Stimulated activated CD4-positive, alpha-beta T cell treated with anti-CD3 and anti-CD28 coated beads, Interleukin-4, amount 100 ng/mL, for 24 hours (primary cell): ENCODE measurements at places on chromosomes 7 and 10.

- no peak for DNase-seq
Measured at GRCh38 chr7:130388671-130389070, 8.4 kb downstream of the CPA1 start.

GRCh38 chr7:102988631-102989560 lies 76.1 kb downstream of the LRRC17 start:
- DNase-seq: no peak

- no peak for DNase-seq
Measured at GRCh38 chr7:101129603-101130117, 2.8 kb downstream of the SERPINE1 start.

- DNase-seq: no peak
Measured at GRCh38 chr7:133355325-133355708, 102.4 kb downstream of the EXOC4 start.

GRCh38 chr10:58269782-58270290 lies 874 bp downstream of the CISD1 start:
- DNase-seq: no peak

GRCh38 chr10:88196291-88196690 lies 332.9 kb downstream of the PTEN start:
- no peak for DNase-seq

GRCh38 chr7:91054374-91054773 lies 209.9 kb upstream of the FZD1 start:
- no peak for DNase-seq

DNA sequence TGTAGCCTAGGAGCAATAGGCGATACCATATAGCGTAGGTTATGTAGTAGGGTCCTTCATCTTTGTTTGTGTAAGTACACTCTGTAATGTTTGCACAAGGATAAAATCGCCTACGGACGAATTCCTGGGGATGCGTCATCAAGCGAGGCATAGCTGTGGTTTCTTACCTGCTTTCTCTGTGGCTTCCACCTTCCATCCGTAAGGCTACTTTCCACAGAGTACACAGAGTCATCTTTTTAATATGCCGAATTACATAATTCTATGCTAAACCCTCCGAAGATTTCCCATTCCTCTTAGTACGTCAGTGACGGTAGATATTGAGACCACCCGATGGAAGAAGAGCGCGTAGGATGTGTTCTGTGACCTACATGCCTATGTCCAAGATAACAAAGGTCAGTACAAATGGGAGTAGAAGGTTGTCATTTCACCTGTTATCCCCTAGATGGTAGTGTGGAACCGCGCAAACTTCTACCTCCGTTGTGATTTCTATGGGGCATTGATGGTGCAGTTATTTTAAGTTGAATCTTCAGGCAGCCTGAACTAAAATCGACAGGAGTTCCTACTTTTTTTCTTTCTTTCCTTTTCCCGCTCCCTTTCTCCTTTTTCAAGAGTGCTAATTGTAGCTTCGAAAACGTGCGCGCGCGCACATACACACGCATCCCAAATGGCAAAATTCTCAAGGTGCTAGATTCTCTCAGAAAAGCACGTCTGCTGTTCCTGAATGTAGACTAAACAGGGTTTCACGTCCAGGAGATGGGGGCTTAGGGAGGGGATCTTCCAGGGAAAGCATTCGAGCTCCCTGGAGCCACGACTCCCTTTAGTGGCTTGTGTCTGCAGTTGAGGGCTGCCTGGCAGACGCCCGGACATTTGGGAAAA lies 111.7 kb upstream of the MBL2 start:
- no peak for DNase-seq

GRCh38 chr10:86971232-86971991 lies 3.1 kb downstream of the ADIRF start:
- peak; percentile 85 for DNase-seq

GRCh38 chr7:23043441-23043840 lies 29.5 kb upstream of the HYCC1 start:
- no peak for DNase-seq

- DNase-seq: no peak
Measured at GRCh38 chr7:130409067-130409711, 28.9 kb downstream of the CPA1 start.

- DNase-seq: peak; percentile 69
Measured at GRCh38 chr7:25565949-25566348, 337.7 kb upstream of the NPVF start.

DNA sequence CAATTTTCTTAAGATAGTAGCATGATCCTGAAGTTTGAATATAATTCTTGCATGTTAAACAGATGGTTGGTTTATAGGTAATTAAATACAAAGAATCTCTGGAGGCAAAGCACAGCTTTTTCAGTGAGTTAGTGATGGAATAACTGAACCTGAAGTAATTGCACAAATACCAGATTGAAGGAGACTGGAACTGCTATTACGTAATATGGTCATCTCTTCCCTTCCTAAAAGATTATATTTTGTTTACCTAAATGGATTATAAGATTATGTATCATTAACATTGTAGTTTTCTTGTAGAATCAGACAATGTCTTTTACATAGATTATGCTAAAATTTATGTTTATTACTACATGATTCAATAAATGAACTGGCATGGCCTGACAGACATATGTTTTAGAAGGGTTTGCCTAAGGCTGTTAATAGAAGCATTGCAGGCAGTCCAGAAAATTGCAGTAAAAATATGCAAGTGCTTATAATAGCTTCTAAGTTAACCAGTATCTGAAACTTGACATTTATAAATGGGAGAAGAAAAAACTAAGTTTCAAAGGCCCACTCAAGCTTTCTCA lies 35.8 kb upstream of the GPR37 start:
- DNase-seq: no peak

DNA sequence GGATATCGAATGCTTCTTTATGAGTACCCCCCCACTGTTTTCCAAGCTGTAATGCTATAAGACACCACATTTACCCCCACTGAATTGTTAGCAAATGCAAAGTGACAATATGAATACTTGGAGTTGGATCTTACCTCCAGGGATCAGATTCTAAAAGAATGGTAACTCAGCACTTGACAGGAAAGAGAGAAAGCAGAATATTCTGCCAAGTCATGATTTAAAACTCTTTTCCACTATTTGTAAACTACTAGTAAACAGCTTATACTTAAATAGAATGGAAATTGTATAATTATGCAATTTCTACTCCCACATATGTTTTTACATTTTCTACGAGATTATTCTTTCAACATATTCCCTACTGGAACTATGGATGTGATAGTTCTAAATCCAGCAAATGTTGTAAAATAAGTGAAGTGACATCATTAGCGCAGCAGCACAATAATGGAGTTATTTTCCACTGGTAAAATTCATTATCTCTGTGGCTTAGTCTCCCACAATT lies 56.0 kb upstream of the TFEC start:
- DNase-seq: no peak

- no peak for DNase-seq
Measured at GRCh38 chr10:79928028-79928583, 20.8 kb downstream of the SFTPD start.

- no peak for DNase-seq
Measured at GRCh38 chr10:61845196-61845949, 56.1 kb upstream of the ARID5B start.

- DNase-seq: no peak
Measured at GRCh38 chr10:68516766-68517165, 10.6 kb downstream of the SLC25A16 start.

GRCh38 chr10:103244666-103245271 lies 918 bp upstream of the RPEL1 start:
- DNase-seq: peak; percentile 70

DNA sequence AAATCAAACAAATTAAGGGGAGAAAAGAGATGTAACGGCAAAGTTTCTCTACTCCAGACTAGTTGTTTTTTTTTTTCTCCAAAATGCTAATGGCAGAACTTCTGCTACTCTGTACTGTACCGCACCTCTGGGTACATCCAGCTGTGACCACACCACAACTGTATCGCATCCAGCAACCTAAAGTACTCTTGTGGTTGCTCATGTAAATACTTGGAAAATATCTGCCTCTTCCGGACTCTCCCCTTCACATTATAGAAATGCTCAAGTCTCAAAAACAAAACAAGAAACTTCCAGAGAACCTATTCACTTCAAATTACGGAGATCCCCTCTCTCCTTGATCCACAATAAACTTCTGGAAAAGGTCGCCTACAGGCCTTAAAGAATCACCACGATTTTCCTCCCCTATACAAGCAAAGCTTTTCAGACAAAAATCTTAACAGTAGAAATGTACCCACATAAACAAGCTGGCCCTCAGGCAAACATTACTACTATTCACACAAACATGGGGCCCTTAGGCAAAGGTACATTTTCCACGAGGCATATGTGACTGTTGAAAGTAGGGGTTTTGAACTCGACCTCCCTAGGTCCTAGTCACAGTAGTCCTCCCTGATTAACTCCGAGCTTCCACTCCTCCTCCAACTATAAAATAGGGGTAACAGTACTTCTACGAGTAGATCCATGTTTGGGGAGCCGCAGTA lies 222.9 kb upstream of the MKLN1 start:
- no peak for DNase-seq

- DNase-seq: no peak
Measured at GRCh38 chr7:39071116-39071515, 93.4 kb downstream of the POU6F2 start.

GRCh38 chr7:140059273-140060242 lies 3.2 kb downstream of the PARP12 start:
- DNase-seq: peak; percentile 63

DNA sequence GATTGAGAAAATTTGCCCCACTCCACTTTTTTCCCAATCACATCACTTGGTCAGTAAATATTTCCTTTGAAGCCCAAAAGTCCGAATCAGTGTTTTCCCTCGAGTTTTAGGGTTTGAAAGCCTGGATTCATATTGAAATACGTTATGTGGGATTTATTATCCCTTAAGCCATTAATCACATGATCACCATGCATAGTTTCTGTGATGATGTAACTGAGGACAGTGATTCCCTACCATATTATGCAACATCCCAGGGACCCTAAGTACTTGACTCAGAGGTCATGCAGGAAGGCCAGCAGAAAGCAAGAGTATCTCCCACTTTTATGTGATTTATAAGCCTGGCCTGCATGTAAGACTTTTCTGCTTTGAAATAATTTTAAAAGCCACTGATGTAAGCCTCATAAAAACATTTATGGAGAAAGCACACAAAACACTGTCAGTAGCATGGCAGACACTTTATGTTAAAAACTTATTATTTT lies 630.6 kb upstream of the ZWINT start:
- DNase-seq: no peak

DNA sequence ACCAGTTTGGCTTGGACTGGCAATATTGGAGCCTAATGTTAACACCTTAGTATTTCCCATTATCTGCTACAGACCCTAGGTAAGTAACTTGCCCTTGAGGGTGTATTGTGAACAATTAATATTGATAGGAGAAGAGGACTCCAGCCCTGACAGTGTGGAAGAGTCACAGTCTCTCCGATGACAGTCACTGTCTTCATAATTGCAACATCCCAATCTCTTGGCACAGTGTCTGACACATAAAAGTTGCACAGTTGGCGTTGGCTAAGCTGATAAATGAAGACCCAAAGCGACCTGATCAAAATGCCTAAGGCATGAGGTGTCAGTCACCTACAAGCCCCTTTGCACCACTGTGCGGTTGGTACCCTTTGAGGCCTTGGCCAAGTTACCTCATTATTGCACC lies 154.7 kb upstream of the AOAH start:
- DNase-seq: no peak

GRCh38 chr10:65931291-65932070 lies 994.4 kb upstream of the LRRTM3 start:
- DNase-seq: no peak

- DNase-seq: no peak
Measured at GRCh38 chr10:32692174-32692573, 246.2 kb downstream of the CCDC7 start.

DNA sequence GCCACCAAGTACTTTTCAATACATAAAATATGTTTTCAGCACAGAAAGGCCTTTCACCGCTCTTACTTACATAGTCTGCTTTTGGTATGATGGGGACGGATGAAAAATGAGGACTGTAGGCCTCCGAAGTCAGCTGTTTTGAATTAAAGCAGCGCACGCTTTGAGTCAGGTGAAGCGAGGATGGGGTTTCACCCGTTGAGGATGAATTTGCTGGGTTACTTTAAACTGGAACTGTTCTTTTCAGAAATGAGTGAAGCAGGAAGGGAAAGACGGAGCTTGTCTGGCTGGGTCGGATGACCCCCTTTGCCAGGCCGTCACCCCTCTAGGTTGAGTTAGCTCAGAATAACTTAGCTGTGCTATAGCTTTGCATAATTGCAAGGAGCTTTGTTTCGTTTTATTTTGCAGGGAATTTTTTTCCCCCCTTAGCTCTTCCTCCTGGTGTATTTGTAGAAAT lies 40.0 kb downstream of the CUX1 start:
- DNase-seq: no peak

- DNase-seq: no peak
Measured at GRCh38 chr7:46007990-46008643, 87.0 kb upstream of the IGFBP3 start.

DNA sequence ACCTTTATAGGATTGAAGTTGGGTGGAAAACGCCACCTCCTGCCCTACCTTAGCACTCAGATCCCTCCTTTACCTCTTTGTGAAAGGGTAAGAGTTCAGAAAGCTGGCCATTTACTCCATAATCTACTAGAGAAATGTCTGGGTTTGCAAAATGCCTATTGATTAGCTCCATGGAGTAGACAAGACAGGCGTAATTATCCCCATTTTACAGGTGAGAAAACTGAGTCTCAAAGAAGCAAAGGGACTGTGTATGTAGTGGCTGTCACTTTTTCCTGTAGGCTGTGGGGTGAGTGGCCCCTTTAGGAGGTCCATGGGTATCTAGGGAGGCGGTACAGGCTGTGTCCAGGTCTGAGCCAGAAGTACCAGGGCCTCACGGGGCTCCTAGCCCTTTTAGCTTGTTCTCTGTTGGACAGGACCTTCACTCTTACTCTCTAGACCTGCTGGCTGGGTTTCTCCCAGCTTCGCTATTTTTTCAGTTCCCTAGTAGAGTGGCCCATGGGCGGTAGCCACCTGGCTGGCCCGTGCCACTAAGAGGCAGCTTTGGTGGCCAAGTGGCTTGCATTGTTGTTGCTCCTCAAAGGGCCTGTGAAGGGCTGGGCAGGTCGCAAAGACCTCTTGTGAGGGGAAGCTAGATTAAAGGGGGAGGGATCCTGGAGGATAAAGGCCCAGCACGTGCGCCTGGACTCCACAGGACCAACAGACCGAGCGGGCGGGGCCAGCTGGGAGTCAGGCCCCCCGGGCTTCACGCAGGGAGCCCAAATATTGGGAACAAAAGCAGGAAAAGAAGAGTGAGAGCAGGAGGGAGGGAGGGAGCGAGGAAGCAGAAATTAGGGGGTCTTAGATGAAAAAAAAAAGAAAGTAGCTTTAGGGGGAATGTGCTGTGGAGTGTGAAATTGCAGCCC lies 4.7 kb upstream of the PAX2 start:
- no peak for DNase-seq
